ENCODE measurements at places on chromosomes 5 and 9.

GRCh38 chr9:84387821-84388220 lies 47.3 kb upstream of the SLC28A3 start:
- DNase-seq, result no peak

GRCh38 chr5:168015506-168015905 lies 275.9 kb upstream of the WWC1 start:
- no peak for DNase-seq

- DNase-seq, result no peak
Measured at GRCh38 chr5:103510851-103511553, 51.6 kb downstream of the NUDT12 start.

DNA sequence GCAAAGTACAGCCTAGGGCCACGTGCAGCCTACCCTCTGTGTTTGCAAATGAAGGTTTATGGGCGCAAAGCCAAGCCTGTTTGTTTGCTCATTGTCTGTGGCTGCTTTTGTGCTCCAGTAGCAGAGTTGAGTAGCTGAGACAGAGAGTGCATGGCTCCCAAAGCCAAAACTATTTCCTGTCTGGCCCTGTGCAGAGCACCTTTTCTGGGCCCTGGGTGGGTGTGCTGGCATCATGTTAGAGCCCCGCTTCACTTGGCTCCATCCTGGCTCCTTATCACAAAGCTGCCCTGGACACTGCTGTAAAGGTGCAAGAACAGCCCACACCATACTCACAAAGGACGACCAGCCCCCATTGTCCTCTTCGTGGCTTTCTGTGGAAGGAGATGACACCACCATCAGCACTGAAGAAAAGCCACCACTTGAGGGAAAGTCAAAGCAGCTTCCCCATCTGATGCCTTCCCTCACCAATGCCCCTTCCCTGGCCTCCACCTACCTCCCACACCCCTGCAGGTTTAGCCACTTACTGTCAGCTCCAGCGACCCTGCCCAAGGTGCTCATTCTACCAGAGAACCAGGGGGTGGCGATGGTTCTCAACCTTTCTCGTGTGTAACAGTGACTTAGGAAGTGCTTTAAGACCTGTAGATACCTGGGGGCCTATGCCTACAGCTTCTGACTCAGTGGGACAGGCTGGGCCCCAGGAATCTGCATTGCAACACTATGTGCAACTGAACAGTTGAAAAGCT lies 23.4 kb downstream of the LCP2 start:
- DNase-seq, result no peak

GRCh38 chr5:140142246-140142645 lies 16.5 kb downstream of the IGIP start:
- DNase-seq, result no peak

GRCh38 chr5:87120518-87121303 lies 147.0 kb upstream of the RASA1 start:
- no peak for DNase-seq

- DNase-seq, result no peak
Measured at GRCh38 chr5:119996128-119996527, 366.8 kb downstream of the FAM170A start.

DNA sequence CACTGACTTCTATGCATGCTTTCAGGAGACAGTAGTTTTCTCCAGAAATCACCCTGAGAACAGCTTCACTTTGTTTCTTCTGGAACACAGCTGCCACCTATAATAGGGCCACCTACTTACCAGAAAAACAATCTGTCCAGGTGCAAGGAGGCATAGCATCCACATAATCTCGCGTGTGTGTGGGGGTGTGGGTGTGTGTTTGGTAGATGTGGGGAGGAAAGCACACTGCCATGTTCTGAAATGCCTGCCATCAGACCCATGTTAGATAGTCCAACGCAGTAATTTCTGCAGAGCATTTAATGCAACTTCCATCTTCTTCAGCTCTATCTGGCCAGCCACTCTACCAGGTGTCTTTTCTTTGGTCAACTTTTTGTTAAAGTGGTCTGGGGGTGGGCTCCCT lies 102.9 kb downstream of the ACER2 start:
- DNase-seq, result no peak

GRCh38 chr5:96562614-96563013 lies 99.6 kb upstream of the CAST start:
- DNase-seq, result no peak

DNA sequence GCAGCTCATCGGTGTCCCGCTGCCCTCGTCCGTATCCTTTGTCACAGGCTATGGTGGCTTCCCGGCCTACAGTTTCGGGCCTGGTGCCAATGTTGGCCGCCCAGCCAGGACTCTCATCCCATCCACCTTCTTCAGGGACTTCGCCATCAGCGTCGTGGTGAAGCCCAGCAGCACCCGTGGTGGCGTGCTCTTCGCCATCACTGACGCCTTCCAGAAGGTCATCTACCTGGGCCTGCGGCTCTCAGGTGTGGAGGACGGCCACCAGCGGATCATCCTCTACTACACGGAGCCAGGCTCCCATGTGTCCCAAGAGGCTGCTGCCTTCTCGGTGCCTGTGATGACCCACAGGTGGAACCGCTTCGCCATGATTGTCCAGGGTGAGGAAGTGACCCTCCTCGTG lies 41.9 kb downstream of the COL15A1 start:
- no peak for DNase-seq

DNA sequence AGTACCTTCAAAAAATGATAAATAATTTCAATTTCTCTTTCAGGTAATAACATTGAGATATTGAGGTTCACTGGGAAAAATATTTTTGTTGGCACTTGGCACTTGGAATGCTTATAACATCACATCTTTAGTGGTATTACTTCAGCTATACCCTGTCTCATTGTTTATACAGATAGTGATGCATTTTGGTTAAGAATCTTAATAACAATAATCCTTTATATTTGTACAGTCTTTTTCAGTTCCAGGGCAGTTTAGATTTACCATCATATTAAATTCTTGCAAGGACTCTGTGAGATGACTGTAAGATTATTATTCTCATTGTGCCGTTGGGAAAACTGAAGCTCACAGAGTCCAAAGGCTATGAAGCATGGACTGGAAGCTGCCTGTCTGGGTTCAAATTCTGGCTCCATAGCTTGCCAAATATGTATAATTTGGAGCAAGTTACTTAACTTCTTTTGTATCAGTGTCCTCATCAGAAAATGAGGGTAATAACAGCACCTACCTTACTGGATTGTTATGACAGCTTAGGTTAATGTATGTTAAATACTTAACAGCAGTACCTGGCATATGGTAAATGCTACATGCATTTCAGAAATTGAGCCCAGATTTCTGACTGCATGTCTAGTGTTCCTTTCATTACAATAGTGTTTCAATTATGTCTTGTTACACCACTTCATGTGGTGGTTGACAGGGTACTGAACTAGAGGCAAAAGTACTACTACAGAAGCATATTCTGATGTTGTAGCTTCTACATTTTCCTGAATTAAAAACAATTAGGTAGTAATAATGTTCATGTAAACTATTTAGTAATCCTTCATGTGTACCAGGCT lies 272.2 kb downstream of the PLK2 start:
- DNase-seq, result no peak

GRCh38 chr9:120303519-120303918 lies 276.4 kb downstream of the CDK5RAP2 start:
- DNase-seq, result no peak

DNA sequence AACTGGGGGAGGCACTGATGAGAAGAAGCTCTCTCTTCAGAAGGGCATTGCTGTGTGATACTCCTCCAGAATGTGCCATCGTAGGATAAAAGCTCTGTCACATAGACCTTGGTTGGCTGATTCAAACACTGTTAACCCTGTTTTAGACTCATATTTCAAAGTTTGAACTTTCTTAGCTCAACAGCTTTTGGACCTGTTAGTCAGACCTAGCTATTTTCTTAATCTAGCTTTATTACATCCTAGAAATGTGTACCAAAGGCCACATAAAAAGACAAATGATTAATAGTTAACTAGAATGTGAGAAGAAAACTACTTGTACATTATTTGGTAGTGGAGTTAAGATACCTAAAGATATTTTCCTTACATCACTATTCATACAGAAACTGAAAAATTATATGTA lies 4.3 kb downstream of the RHOBTB3 start:
- no peak for DNase-seq

DNA sequence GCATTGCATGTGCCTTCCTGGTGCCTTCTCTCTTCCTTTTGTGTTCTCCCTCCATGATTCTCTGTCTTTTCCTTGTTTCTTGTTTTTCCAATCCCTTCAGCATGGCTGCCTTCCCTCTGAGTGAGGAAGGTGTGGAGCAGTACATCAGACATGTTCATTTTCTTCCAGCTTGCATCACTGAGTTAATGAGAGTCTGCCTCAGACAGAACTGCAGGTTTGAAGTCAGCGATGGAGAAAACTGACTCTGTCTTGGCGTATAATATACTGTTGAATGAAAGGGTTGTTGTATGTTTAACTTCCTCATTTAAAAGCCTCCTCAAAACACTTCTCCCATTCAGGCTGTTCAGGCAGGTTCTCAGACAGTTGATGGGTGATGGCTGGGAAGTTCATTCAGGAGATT lies 129.3 kb downstream of the KDM4C start:
- no peak for DNase-seq

DNA sequence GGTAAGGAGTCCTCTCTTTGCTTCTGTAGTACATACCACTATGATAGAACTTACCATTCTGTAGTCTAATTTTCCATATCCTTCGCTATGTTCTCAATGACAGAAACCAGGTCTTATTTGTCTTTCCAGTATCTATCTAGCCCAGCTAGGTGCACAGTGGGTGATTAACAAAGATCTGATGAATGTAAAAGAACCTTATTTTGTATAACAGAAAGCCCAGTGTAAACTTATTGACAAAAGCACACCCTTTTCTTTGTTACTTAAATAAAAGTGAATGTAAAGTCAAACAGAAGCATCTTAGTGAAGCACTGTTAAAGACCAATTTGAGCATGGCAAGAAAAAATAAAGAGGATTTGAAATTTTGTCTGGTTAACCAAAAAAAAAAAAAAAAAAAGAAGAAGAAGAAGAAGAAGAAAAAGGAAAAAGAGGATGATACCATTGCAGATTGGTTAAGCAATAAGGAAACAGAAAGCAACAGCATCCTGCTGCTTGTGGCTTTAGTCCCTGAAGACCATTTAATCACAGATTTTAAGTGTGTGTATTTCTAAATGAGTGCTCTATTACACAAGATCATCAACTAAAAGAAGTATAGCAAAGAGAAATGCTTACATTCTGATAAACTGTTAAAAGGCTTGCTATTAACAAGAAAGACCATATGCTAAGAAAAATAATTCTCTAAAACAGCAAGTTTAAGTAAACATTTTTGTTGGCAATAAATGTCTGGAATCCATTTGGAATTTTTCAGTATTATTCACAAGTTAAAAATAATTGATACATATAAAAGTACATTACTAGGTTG lies 21.2 kb downstream of the MEGF9 start:
- no peak for DNase-seq

DNA sequence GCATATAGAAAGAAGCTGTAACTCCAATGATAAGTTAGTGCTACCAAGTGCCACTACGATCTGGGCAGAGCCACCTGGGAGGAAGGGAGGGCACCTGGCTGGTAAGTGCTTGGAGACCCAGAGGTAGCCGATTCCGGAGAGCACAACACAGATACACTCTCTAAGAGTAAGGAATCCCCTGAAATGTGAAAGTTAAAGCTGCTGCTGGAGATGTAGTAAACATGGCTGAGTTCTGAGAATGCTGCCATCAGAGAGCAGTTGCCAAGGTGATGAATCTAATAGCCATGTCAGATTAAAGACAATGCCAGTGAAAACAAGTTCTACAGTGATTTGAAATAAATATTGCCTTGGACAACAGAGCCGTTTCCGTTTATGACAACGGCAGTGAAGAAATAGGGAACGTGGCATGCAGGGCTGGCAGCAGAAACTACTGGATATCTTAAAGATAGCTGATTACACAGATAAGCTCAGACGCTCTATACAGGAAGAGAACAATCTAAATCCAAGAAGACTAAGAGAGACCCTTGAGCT lies 561.2 kb upstream of the C9orf72 start:
- no peak for DNase-seq

DNA sequence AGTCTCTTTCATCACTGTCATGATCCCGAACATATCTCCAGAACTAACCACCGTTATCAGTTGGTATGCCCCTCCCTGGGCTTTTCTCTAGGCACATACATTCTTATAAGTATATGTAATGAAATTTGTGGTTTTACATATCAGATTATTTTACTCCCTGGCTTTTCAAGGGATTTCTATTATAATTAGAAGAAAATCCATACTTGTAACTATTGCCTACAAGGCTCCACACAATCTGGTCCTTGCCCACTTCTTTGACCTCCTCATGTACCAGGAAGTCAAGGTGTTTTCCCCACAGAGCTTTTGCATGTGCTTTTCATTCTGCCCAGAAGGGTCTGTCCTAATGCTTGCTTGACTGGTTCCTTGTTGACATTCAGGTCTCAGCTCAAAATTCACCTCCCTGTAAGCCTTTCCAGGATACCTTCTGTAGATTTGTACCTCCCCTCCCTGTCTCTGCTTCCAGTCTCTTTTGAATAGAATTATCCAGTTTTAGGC lies 33.6 kb upstream of the HSD17B4 start:
- no peak for DNase-seq

DNA sequence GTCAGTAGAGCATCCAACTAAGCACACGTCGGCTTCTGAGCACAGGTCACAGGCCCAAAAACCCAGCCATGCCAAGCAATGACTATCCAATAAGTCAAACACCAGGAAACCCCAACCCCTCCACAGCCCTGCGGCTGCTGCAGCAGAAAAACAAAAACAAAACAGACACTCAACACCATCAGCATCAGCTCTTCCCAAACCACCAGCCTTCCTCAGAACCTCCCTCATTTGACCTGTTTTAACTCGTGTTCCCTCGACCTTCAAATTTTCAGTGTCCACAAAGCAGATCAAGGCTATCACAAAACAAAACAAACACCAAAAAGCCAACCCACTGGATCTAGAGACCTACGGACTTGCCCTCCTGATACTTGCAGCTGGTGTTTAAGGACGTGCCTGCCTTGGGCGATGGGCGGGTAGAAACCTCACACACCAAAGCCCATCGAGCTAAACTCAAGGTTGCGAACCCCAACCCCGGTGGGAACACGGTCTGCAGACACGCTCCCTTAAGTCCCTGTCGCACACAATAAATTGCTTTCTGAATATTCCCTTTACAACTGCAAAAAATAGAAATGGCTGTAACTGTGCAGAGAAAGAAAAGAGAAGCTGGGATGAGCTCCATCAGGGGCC lies 247.1 kb upstream of the ANKRD55 start:
- no peak for DNase-seq

DNA sequence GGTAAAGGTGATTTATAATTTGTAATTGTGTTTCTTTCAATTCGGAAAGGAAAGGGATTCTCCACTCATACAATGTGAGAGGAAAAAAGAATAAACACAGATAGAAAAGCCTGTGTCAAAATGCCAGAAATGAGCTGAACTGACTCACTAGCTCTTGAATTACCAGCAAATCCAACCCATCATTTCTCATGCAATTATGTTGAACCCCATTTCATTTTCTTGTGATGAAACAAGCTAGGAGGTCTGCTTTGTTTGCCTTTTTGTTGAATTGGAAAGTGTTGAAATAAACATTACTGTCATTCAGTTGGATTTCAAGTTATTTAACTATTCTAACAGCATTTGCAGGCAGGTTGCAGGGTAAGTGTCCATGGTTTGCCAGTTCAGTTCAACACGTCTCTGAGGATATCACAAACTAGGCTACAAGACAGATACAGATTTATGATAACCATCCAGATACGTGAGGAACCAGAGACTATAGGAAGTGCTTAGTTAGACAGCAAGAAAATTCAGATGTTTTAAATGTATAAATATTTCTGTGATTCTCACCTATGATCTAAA lies 547.2 kb downstream of the MAT2B start:
- DNase-seq, result no peak
